GM23338 (cell line): ENCODE measurements at places on chromosomes 2 and 18. TPM values are rescaled to one million over a fixed set of nuclear protein-coding genes. Genes with fewer than 3 reads are reported as not detected.

The UGT1A4 gene
- total RNA-seq = not detected in 2 replicates

GRCh38 chr2:235160281-235160810, 208.5 kb downstream of the SH3BP4 start:
- DNase-seq = no peak

The IL1RN gene
- not detected in 2 replicates for total RNA-seq

The VSNL1 gene
- 95.6 and 102 TPM in 2 replicates for total RNA-seq

The CCT4 gene
- total RNA-seq = 343 and 378 TPM in 2 replicates
